HepG2 (cell line): ENCODE measurements at places on chromosomes 3 and 15. TPM values are rescaled to one million over a fixed set of nuclear protein-coding genes. Genes with fewer than 3 reads are reported as not detected.

The MEIS2 gene
- 9.4 and 10.7 TPM in 2 replicates for polyA plus RNA-seq

The MANF gene
- 47.6 and 55.4 TPM in 2 replicates for polyA plus RNA-seq

The DLEC1 gene
- 0.09 and 0.13 TPM in 2 replicates for polyA plus RNA-seq

The RTP4 gene
- 0.08 and 0.11 TPM in 2 replicates for polyA plus RNA-seq

The GALNT15 gene
- polyA plus RNA-seq: 0.04 and 0.05 TPM in 2 replicates

The MYO5C gene
- polyA plus RNA-seq: 13.7 and 15.7 TPM in 2 replicates

The GOLGA8M gene
- 0.05 and 0.66 TPM in 2 replicates for polyA plus RNA-seq

The GASK1A gene
- not detected in 2 replicates for polyA plus RNA-seq

The PIGZ gene
- polyA plus RNA-seq: 60.5 and 75.7 TPM in 2 replicates

The VGLL3 gene
- 0.03 and 0.04 TPM in 2 replicates for polyA plus RNA-seq

The FBN1 gene
- polyA plus RNA-seq: 0.81 and 1.5 TPM in 2 replicates

The C3orf49 gene
- not detected in 2 replicates for polyA plus RNA-seq

The CPEB1 gene
- polyA plus RNA-seq: 0.03 and 0.04 TPM in 2 replicates

The CHP1 gene
- 43.4 and 49.6 TPM in 2 replicates for polyA plus RNA-seq

The ALPK3 gene
- polyA plus RNA-seq: 0.10 and 0.42 TPM in 2 replicates

The NUTM1 gene
- polyA plus RNA-seq: not detected in 2 replicates

The ATP13A5 gene
- not detected in 2 replicates for polyA plus RNA-seq

The GOLGA8G gene
- polyA plus RNA-seq: not detected in 2 replicates

The RBM6 gene
- polyA plus RNA-seq: 72.7 and 90.4 TPM in 2 replicates

The COX17 gene
- 34.3 and 41.4 TPM in 2 replicates for polyA plus RNA-seq

The NME9 gene
- not detected in 2 replicates for polyA plus RNA-seq

The THRB gene
- polyA plus RNA-seq: 4.3 and 4.7 TPM in 2 replicates

The SCN11A gene
- polyA plus RNA-seq: 0.11 and 0.13 TPM in 2 replicates

The MEX3B gene
- 0.48 and 0.74 TPM in 2 replicates for polyA plus RNA-seq

The CCR9 gene
- not detected in 2 replicates for polyA plus RNA-seq

The ATP11B gene
- polyA plus RNA-seq: 8.4 and 10.1 TPM in 2 replicates

The NOX5 gene
- not detected in 2 replicates for polyA plus RNA-seq

The TM4SF4 gene
- polyA plus RNA-seq: 0.63 and 0.89 TPM in 2 replicates

The TTLL13 gene
- polyA plus RNA-seq: 0.07 and 0.08 TPM in 2 replicates

The DNAH12 gene
- polyA plus RNA-seq: 0.08 and 0.11 TPM in 2 replicates

The CDHR4 gene
- 0.21 and 0.26 TPM in 2 replicates for polyA plus RNA-seq

The EFCC1 gene
- polyA plus RNA-seq: 0.03 TPM in 1 of 2 replicates, not detected in the other

The AGBL1 gene
- polyA plus RNA-seq: 0.01 TPM in 1 of 2 replicates, not detected in the other

The PLA2G4D gene
- polyA plus RNA-seq: 0.21 and 0.29 TPM in 2 replicates

The BFSP2 gene
- not detected in 2 replicates for polyA plus RNA-seq

The SEMA3B gene
- polyA plus RNA-seq: 158 and 173 TPM in 2 replicates

The PTH1R gene
- not detected in 2 replicates for polyA plus RNA-seq

The C3orf85 gene
- polyA plus RNA-seq: not detected in 2 replicates

The CHRFAM7A gene
- 1.7 and 2.7 TPM in 2 replicates for polyA plus RNA-seq

The THBS1 gene
- polyA plus RNA-seq: 54.7 and 64.6 TPM in 2 replicates

The MBNL1 gene
- 19.3 and 27.1 TPM in 2 replicates for polyA plus RNA-seq

The ITIH3 gene
- polyA plus RNA-seq: 632 and 1,233 TPM in 2 replicates

The RPP14 gene
- polyA plus RNA-seq: 10.5 and 16.2 TPM in 2 replicates

The ADPRH gene
- polyA plus RNA-seq: 0.01 and 0.07 TPM in 2 replicates

The MCF2L2 gene
- not detected in 2 replicates for polyA plus RNA-seq

The PLA2G4F gene
- 0.01 and 0.07 TPM in 2 replicates for polyA plus RNA-seq

The CHDH gene
- 28.1 and 42.9 TPM in 2 replicates for polyA plus RNA-seq

The CXCR6 gene
- not detected in 2 replicates for polyA plus RNA-seq

The RTP1 gene
- not detected in 2 replicates for polyA plus RNA-seq

The RARB gene
- polyA plus RNA-seq: 0.16 TPM in 1 of 2 replicates, not detected in the other

The SYNM gene
- polyA plus RNA-seq: 1.1 and 1.2 TPM in 2 replicates
